ENCODE measurements at places on chromosomes 1 and 21. TPM values are rescaled to one million over a fixed set of nuclear protein-coding genes. Genes with fewer than 3 reads are reported as not detected.

DNA sequence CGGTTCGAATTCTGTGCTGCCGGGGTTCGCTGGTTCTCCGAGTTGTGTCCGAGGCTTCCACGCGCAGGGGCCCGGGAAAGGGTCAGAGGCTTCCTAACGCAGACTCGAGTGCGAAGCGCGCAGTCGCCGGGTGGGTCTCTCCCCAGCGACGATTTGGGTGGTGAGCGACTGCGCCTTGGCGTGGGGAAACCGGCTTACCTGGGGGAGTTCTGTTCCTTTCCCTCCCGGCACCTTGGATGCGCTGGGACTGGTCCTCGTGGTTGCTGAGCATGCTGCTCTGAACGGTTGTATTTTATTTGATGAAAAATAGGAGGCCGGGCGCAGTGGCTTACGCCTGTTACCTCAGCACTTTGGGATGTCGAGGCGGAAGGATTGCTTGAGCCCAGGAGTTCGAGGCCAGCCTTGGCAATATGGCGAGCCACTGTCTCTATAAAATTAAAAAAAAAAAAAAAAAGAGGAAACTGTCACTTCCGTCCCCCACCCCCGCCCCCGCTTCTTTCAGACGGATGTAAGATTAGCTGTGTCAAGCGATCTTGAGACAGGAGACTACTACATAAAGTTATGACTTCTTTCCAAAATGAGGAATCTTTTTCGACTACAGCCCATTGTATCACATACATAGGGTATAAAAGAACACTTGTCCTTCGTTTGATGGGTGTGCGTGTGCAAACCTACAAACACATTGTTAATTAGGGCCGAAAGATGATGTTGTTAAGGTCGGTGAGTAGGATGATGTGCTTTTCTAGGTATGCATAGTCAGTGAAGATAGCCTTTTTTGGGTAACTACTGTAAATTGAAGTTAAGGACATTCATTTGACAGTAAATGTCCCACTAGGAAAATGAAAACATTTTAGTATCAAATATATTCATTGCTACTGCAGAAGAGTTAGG is at the start of gene CCDC18:
Gene CCDC18, plus strand, starts transcription at position 2 of the 891 bp plus-strand sequence. CDS start 2,638 bp downstream, outside the sequence.
- H3K36me3 ChIP-seq: no peaks in the 10 kb centered on the region
- H3K27ac ChIP-seq: peak within 1 kb of the TSS; percentile 99
- H3K27me3 ChIP-seq: no peaks in the 10 kb centered on the region

DNA sequence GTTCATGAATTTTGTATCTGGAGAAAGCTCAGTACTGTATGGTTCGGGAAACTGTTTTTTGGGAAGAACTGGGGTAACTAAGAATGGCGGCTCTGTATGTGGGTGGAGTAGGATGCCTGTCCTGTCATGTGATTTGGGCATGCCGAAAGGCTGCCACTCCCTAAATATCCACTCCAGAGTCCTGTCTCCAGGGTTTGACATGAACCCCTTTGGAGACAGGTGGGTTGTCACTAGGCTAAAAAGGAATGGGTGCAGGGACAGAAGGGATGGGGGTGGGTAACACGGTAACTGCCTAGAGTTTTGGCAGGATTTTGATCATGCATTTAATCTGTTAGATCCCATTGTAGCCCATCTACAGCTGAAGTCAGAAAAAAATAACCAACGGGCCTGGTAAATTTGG is 150.1 kb downstream of the KCNJ6 start:
- H3K4me1 ChIP-seq: peaks cover 4% of the 10 kb centered on the region
- DNase-seq: no peak
- H3K27ac ChIP-seq: no peak overlapping the region
- H3K27me3 ChIP-seq: no peaks in the 10 kb centered on the region
- H3K4me3 ChIP-seq: no peak overlapping the region
- H3K36me3 ChIP-seq: no peaks in the 10 kb centered on the region

Gene ITLN2
- total RNA-seq: not detected

Gene CAPN8
- total RNA-seq: not detected

All from fibroblast of lung (primary cell).